MV-4-11 (cell line): ENCODE measurements at places on chromosomes 4 and X.
A peak's percentile ranks its signal among the peaks of the same experiment; 100 is the strongest.

DNA sequence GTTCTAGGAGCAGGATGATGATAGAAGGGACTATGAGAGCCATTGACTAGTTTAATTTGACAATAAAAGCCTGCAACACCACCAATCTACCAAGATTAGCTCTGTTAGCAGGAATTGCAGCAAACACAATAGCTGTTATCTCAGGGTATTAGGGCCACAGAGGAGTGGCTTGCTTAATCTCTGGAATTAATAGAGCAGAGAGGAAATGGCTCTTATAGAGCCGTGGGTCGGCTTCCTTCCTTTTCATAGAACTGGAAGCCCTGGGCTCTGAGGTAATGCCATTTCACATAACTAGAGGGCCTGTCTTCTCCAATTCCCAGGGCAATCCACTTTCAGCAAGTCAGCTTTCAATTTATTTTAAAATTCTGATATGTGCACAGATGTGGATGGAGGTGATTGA is 83.0 kb downstream of the MAMLD1 start:
- peak; percentile 43 for DNase-seq

DNA sequence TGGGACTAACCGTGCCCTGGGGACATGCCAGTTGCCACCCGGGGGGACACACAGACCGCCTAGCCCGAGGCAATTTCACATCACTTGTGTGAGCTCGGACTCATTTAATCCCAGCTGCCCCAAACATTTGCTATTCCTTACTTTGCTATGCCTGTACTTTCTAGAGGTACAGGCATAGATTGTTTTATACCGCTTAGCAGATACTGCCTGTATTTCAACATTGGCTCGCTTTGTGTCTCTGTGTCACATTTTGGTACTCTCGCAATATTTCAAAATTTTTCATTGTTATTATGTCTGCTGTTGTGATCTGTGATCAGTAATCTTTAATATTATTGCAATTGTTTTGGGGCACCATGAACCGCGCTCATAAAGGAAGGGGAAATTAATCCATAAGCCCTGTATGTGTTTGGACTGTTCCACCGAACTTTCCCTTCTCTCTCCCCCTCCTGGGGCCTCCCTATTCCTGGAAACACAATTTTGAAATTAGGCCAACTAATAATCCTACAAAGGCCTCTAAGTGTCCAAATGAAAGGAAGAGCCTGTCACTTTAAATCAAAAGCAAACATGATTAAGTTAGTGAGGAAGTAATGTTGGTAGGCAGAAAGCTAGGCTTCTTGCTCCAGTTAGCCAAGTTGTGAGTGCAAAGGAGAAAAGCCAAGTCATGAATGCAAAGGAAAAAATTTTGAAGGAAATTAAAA is 568 bp upstream of the CASP6 start:
- DNase-seq: peak; percentile 18

GRCh38 chrX:8815460-8816065 is 14.4 kb upstream of the FAM9A start:
- DNase-seq: no peak

DNA sequence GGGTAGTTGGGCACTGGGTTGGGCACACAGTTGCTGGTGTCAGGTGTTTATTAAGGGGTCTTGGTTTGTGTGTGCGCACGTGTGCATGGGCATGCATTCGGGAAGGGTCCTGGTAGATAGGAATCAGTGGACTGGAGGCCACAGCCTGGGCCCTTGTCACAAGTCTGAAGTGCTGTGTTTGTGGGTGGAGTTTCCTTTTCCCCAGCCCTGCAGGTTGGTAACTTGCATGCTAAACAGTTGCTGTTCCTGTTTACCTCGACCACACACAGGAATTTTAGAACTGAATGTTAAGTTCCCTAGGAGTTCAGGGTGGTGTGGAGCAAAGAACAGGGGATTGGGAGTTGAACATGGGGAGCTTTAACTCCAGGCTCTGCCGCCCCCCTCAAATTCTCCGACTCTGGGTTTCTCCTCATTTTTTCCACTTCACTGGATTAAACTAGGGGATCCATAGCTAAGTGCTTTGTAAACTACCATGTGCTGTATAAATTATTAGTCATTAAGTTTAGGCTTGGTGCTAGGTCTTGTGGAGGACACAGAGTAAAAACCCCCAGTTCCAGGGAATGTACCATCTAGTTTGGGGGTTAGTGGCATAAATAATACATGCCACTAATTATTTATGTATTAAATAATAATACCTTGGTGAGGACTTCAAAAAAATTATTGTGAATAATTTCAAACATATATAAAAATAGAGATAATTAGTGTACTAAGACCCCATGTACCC is 49.0 kb downstream of the STARD8 start:
- DNase-seq: peak; percentile 25

DNA sequence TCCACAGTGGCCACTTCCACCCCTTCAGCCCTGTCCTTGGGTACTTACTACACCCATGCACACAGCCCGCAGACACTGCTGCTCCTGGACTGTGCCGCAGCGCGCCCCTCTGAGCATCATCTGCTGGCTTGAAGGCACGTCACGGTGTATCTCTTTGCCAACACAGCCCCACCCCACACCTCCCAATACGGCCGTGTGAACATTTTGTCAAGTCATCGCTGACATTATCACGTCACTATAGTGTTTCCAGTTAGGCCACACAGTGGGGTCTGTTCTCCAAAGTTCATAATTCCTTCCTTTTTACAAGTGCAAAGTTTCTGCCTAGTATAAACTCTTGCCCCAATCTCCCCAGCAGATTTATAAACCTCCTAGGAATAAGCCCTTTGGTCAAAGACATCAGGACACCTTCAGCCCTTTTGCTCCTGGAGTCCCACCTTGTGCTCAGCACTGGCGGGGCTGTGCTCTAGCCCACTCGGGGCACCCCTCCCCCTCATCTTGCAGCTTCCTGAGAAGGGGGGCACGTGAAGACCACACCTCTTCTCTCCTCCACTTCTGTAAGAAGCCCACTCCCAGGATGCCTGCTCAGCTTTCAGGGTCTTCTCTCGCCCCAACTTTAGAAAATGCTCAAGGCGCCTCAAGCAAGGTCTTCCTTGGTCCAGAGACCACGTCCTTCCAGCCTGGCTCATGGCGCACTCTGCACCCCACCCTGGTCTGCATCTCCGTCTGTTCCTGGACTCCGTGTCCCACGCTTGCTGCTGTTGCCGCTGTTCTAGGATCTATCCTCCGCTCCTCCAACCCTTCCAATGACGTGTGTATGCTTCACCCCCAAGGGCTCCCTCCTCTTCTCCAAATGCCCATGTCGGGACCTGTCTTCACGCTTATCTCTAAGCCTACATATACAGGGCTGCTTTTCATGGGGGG is 7.2 kb downstream of the FAM53A start:
- no peak for DNase-seq

DNA sequence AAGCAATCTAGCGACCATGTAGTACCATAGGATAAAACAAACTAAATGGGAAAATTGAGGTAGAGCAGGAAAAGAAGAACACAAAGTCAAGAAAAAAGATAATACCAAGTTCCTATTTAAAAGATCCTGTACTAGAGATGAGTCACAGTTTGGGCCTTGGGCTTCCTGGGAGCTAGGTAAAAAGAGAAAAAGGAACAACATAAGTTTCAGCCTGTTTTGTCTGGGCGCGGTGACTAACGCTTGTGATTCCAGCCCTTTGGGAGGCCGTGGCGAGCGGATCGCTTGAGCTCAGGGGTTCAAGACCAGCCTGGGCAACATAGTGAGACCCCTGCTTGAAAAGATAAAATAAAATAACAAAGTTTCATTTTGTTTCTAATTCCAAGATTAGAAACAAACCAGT is 14.0 kb upstream of the TMEM156 start:
- DNase-seq: peak; percentile 80

DNA sequence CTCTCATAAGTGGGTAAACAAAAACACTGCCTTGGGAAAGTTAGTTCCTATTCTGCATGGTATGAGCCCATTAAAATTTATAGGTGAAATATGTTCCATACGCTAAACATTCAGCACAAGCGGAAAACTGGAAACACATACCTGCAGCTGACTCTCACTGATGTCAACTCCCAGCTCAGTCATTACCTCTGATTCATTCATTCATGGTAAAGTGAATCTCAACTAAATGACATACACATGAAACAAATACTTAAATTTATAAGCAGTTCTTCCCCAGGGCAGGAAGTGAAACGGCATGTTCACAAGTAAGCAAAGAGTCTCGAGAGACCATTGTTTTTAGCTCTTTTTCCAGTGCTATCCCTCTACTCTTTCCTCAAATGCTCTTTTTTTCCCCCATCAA is 1.6 kb downstream of the SLC10A6 start:
- DNase-seq: no peak

GRCh38 chrX:66074920-66075879 is 35.3 kb upstream of the VSIG4 start:
- DNase-seq: peak; percentile 91

DNA sequence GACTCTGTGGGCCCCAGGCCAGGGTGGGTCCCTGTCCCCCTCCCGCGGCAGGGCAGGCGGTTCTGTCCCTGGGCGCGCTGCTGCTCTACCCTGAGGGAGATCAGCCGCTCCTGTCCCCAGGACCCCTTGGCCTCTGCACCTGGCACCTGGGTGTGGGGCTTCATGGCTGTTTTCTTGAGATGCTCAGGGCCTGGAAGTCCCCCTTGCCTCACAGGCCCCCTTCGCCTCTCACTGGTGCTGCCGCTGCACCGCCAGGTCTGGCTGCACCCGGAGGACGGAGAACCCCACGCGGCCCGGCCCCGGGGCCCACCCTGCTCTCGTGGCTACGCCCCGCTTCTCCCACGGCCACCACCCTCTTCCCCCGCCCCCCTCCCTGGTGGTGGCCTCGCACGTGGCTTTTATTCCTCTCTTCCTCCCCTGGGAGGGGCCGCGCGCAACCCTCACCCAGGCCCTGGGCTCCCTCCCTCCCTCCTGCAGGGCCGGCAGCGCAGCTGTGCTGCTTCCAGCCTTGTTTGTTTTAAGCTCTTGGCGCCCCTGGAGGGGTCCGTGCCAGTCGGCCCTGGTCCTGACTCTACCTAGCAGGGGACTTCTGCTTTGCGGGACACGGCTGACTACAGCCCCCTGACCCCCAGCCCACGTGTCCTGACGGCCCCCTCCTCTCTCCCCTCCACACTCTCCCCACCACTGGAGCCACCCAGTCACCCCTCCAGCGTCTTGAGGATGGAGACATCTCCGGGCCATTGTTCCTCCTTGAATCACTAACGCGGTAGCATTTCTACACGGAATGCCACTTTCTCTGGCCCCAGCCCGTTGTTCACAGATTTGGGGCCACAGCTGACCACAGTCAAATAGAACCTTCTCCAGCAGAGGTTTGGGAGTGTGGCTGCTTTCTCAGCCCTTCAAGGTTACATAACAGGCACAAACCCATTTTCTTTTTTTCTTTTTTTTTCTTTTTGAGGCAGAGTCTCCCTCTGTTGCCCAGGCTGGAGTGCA is 20.6 kb upstream of the CLDN24 start:
- DNase-seq: peak; percentile 24

GRCh38 chr4:3186609-3187008 is 62.4 kb upstream of the MSANTD1 start:
- no peak for DNase-seq

DNA sequence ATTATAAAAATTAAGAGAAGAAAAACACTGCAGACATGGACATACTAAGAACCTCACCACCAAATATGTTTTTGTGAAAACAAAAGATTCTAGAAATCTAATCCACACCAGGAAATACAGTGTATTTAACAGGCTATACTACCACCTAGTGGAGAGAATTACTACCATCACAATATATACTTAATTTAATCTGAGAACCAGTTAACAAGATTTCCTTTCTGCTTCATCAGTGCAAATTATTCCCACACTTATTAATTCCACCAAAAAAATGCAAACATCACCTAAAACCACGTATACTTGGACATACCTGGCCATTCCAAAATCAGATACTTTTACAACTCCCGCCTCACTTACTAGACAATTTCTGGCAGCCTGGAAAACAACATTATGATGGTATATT is 7.0 kb upstream of the TXK start:
- peak; percentile 49 for DNase-seq

- no peak for DNase-seq
These were observed 320.8 kb upstream of the RASGEF1B start for GRCh38 chr4:81792521-81792920.

DNA sequence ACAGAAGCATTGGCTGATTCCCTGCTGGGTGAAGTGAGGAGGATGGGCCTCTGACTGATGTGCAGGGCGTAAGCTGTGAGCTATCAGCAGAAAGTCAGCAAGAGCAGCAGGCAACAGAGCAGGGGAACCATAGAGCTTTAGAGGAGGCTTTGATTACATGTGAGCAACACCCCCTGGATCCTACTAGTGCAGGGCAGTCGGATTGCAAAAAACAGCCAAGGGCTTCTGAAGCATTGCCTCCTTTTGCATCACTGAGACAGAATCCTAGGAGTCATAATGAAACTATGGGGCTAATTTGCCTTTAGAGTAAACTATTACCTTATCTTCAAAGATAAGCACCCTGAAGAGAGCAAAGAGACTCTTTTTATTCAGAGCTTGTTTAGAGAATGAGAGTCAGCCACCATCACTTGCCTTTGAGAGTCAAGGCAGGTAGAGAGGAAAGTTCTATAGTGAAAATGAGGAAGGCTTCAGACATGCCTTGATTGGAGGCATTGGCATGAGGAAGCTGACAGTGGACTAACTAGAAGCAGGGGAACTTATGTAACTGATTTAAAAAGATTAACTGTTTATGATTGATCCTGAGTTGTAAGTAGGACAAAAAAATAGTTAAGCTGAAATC is 420.3 kb downstream of the PDHA2 start:
- no peak for DNase-seq

- DNase-seq: no peak
These were observed 163.6 kb upstream of the KLF3 start for GRCh38 chr4:38500433-38500832.

GRCh38 chr4:27807207-27807606 is 946.6 kb downstream of the STIM2 start:
- DNase-seq: no peak

- peak; percentile 45 for DNase-seq
These were observed 3.9 kb upstream of the GLRB start for GRCh38 chr4:157072002-157072401.

GRCh38 chrX:40171513-40172400 is 74.0 kb upstream of the BCOR start:
- DNase-seq: no peak

GRCh38 chr4:106541253-106541652 is 172.7 kb upstream of the GIMD1 start:
- DNase-seq: peak; percentile 37

GRCh38 chr4:184811526-184812198 is 14.1 kb downstream of the ACSL1 start:
- DNase-seq: peak; percentile 92

DNA sequence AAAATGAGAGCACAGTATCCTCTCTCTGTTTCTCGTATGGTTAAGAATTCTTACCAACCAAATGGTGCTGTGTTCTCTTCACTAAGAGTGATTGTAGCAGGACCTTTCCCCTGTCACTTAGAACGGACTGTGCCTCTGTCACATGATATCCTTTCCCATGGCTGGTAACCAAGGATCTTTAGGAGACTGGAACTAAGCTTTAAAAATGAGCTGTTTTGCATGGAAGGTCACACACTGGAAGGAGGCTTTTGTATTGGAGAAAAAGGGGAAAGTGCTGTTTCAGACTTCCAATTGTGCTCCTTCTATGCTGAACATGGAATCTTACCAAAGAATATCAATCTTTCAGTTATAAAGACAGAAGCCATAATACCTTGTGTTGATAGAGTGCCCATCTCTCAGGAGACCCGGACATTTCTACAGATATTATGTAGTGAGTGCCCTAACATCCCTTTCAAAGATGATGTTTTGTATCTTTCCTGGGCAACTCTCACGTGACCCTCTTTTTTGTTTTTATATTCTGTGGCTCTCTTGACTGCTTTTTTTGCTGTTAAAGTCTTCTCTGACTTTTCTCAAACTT is 148.6 kb downstream of the SLC4A4 start:
- DNase-seq: no peak
